COLO829 (cell line): ENCODE measurements at places on chromosomes 11 and 22.

GRCh38 chr22:48152164-48152775 is 1389.8 kb downstream of the TBC1D22A start:
- no peak for DNase-seq

- DNase-seq: no peak
Observed at GRCh38 chr22:29997107-29997506, 83.2 kb upstream of the HORMAD2 start.

DNA sequence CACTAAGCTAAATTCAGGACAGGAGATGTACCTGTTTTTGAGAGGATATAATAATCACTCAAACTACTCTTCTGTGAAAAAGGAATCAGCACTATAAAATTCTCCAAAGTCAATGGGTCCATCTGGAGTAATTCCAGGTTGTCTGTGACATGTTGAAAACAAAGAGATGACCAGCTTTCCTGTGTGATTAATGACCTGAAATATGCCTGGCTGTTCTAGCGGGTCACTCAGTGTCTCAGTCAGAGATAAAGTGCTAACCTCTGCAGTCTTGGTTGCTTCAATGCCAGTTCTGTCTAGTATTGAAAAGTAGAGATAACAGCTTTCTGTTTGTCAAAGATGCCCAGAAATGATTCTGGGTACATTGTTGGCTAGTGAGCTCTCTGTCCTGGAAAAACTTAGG is 722.6 kb upstream of the TENM4 start:
- no peak for DNase-seq

DNA sequence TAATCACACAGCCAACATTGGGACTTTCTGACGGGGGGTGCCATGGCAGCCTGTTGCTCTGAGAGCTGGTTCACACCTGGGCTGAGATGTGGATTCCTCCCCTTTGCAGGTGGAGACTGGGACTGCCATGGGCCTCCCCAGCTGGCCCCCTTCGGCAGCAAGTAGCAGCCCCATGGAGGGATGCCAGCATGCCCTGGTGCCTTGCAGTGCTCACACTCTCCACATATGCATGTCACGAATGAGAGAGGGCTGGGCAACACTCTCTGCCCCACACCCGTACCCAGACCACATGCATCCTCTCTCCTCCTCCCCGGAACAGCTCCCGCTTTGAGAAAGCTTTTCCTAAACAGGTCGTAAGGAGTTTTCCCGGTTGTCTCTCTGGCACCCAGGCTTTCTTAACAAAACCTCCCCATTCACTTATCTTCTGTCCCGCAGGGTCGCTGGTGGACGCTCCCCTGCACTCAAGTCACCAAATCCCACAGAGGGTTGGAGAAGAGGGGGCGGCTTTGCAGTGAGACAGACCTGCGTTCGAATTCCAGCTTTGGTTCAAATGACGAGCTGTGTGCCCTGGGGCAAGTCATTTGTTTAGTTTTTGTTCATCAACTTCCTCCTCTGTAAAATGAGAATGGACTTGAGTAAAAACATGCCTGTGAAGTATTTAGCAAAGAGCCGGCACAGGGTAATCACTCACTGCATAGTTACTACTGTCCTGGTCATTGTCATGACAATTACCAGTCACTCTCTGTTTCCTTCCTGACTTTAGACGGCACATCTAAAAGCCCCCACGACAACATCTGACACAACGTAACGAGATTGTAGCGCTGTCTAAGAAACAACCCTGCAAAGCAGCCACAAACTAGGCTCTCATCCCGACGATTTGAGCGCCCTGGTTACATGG is 231.3 kb upstream of the B3GAT1 start:
- DNase-seq: no peak

DNA sequence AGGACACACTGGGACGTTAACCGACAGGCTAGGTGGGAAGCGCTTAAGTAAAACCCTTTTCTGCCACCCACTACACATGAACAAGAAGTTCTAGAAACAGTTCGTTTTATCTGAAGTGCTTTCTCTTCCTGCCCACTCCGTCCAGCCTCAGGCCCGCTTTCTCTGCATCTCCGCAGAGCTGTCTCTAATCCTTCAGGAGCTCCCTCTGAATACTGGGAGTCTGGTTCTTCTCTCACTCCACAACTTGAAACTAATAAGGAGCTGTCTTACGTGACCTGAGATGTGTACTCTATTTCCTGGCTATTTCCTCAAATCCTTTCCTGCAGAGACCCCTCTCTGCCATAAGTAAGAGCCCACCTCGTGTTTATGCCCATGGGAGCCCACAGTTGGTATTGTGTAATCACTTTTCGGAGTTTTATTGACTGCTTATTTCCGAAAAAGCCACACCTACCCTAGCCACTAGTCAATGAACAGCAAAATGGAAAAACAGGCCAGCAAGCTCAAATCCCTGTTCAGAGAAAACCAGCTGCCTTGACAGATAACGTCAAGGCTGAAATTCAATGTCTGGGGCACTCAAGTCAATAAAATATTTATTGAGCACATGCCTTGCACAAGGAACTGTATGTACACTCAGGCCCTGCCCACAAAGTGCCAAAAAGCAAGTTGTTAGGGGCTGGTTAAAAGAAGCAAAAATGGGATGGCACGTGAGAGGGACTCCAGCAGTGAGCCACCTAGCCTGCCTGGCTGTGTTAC is 4.9 kb downstream of the PC start:
- no peak for DNase-seq

DNA sequence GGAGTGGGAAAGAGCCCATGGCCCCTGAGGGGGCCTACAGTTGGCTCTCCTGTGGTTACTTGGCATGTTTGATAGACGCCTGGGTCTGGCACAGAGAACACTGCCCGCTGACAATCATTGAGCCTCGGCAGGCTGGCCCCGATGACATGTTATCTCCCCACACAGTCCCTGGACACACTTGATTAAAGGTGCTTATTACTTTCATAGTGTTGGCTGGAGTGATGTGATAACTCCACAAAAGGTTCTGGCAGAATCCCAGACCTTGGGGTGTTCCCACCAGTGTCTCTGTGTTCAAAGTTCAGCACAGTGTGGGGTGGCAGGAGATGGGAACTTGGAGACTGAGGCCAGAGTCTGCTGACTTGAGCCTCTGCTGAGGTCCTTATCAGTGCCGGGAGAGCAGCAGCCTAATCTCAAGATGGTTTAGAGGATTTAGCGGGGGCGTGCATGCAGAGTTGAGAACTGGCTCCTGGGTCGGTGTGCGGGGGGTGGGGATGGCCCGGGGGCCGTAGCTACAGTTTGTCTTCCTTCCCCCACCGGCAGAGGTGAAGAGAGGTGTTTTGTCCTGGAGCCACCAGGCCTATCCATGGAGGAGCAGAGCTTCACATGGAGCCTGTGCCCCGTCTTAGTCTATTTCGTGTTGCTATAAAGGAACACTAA is 22.5 kb downstream of the PARVB start:
- DNase-seq: no peak

GRCh38 chr11:93271596-93271995 is 58.9 kb upstream of the DEUP1 start:
- no peak for DNase-seq

DNA sequence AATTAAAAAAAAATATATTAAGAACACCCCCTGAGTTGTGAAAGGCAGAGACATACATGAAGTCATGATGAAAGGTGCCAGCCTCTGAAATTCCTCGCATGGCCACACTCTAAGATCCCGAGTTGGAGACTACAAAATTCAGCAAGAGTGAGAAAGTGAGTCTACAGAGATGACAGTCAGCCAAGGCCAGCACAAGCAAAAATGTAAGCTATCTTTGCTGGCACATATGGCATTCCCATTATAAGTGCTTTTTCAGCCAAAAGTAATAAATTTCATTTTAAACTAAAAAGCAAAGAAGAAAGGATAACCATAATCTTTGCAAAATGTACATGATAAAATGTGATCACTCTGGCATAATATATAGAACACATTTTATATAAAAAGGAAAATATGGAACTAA is 40.6 kb downstream of the FANCF start:
- no peak for DNase-seq

- DNase-seq: no peak
Observed at GRCh38 chr22:22168190-22168940, 76.2 kb upstream of the VPREB1 start.

GRCh38 chr22:42549331-42550060 is 4.3 kb upstream of the SERHL2 start:
- DNase-seq: no peak

DNA sequence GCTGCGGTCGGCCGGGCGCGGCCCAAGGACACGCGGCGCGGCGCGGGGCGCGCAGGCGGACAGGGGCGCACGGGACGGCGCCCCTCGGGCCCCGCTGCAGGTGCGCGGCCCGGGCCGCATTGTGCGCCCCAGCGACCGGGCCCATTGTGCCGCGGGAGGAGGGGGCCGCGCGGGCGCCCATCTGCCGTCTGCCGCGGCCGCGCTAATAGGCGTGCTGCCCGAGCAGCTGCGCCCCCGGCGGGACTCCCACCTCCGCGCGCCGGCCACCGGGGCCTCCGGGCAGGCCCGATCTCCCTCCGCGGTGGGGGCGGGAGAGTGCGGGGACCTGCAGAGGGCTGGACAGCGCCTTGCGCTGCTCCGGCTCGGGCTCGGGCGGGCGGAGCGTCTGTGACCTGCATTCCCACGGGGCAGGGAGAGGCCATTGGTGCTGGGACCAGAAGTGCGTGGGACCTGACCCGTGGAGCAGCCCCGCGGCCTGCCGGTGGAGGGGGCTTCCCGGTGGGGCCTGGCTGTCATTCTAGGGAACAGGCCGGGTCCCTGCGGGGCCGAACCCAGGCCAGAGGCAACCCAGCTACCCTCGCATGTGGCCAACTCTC is 933 bp downstream of the BRSK2 start:
- no peak for DNase-seq

DNA sequence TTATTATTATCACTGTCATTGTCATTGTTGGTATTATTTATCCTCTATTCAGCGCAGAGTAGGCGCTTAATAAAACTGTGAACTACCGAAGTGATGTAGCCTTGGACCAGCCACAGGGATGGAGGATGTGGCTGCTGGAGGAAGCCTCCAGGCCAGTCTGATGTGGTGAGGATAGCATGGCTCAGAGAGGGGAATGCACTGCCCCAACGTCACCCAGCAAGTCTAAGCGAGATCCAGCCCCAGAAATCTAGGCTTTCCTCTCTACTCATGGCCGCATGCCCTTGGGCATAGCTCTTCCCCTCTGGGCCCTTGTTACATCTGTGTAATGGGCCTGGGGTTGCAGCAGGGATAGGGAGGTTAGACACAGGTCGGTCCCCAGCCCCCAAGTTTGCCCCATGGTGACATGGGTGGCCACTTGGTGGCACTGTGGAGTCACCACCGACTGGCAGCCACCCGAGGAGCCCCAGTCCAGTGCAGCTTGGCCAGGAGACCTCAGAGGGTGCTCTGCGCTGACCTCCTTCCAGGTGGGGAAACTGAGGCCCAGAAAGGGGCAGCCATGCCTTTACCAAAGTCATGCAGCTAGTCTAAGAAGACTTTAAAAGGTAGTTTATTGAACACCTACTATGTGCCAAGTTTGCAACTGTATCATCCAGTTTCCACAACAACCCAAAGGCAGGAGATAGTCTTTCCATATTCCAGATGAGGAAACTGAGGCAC is 395.7 kb downstream of the MN1 start:
- DNase-seq: peak; percentile 62

DNA sequence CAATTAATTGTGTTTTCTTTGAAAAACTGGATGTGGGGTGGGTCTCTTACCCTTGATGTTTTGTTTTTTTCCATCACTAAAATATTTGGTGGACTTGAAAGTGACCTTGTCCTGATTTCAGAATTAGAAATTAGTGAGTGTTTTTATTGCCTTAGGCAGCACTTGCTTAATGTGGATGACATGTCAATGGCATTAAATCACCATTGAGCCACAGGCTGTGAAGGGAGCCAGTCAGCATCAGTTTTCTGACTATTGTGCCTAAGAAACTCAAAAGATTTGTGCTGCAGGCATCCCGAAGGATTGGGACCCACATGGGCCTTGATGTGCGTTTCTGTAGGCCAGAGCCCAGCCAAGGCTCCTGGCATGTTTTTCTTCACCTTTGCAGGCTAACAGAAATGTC is 53.8 kb downstream of the SWAP70 start:
- no peak for DNase-seq

DNA sequence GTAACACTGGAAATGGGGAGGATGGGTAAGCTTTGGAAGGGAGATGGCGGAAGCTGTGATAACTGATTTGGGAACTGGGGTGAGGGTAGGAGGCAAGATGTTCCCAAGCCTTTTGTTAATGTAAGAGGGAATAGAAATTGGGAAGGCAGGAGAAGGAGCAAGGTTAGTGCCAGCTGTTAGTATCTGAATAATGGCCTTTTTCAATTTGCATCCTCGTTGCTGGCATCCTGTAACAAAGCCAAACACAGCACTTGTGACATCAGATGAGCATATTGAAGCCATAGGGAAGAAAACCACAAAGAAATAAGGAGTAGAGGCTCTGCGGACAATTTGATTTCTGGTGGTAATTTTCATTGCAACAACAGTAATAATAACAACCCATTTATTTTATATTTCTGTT is 70.9 kb upstream of the CLMP start:
- DNase-seq: no peak

DNA sequence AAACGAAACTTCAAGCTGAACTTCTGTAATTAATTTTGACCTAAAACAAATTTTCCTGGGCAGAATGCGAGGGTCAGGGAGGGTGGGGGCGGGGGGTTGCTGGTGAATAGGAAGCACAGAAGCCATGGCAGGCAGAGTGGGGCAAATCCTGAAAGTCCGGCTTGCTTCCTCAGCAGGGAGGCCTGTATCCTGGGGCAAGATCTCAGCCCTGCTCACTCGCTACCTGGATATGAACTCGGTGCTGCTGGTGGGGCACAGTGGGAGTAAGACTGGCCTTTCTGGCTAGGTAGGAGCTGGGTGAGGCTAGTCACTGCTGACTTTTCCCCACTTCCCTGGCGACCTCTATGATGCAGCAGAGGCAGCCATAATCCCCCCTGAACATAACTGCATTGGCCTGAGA is 168.9 kb upstream of the CHORDC1 start:
- DNase-seq: no peak

DNA sequence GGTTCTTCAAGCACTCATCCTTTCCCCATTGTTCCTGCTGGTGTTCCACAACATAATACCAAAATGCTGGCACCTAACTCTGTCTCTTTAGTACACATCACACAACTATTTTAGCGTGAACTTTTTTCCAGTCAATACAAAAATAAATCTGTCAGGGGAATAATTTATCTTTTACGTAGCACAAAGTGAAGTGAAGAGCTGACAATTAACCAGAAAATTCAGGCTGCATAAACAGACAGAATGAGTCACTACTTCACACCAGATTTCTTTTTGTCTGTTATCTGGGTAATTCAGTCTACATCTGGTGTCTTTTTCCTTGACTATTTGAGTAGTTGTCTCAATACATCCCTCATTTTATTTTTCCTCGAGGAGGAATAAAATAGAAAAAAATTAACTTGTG is 7.9 kb upstream of the ETS1 start:
- DNase-seq: no peak
